ENCODE measurements at places on chromosomes 11 and 22.

DNA sequence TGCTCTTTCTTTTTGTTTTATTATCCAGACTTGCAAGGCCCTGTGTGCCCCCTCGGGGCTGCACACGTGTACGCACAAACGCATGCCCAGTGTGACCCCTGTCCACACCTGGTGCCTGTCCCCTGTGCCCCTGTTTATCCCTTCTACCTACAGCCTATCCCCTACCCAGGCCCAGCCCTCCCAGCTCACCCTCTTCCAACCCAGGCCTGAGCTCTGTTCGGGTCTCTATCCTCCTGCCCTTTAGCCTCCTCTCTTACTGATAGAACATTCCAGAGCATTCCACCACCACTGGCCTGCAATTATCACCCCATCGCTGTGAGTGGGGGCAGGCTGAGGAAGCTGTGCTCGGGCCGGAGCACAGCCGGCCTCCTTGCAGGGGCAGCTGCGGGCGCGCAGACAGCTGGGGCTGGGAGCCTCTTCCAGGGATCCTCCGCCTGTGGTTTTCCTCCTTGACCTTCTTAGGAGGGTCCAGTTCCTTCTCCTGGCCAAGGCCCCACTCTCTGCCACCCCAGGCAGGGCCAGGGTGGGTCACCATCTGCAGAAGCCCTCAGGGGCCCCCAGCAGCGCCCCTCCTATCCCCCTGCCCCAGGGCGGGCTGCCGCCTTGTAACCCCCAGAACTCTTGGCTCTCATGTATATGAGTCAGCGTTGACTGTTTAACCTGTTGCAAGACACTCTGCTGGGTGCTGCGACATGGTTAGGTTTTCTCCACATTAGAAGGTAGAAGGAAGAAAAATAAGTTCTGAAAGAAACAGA is 41.8 kb upstream of the KCNQ1OT1 start:
- no peak for DNase-seq

- DNase-seq = peak; percentile 14
These were observed 37.2 kb downstream of the MUC5B start for GRCh38 chr11:1260023-1260501.

GRCh38 chr22:20205964-20206708 is 55.3 kb upstream of the CCDC188 start:
- DNase-seq = peak; percentile 60

GRCh38 chr11:2799881-2800654 is 85.5 kb downstream of the CDKN1C start:
- DNase-seq = no peak

DNA sequence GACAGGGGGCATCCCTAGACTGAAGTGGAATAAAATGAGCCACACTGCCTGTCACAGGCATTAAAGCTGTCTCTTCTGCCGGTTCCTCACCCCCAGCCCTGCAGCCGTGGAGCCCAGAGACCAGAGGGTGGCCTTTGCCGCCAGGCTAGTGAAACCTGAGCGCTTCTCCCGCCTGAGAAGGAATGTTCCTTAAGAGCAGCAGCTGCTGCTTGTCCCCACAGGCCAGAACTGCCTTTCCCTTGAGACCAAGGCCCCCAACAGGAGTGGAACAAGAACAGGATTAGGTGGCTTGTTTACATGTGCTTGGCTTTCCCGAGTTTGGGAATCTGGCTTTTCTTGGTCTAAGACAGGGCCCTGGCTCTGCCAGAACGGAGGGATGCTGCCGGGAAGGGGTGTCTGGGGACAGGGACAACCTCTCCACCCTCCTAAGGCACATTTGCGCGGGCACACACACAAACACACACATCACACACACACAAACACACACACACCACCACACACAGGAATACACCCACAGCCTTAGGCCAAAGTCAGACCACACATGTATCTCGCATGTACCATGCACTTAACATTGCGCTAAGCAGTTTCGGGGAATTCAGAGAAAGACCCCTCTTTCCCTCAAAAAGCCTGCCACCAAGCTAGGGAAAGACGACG is 91.8 kb downstream of the FEZ1 start:
- DNase-seq = no peak

GRCh38 chr11:107263844-107264563 is 193.6 kb downstream of the CWF19L2 start:
- DNase-seq = no peak

DNA sequence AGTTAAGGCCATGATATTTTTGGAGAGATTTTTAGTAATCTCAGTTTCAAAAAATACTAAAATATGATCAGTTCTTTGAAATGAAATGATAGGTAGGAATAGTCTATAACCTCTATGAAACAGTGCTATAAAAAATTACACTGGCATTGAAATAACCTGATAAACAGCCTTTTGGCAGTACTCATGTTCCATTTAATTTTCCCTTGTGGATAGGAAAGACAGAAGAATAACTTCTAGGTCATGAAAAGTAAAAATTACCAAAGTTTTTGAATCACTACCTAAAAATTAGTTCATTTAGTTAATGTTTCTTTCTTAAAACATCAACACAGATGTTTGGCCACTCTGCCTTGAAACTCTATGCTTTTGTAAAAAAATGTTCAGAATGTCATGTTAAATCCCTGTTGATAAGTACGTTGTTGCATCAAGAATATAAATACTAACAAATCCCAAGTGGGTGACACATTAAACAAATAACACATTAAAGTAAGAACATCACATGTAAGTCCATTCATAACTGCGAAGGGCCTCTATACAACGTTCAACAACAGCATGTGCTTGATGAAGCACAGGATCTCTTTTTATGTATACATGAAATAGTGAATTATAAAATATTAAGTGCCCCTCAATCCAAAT is 290.2 kb downstream of the SWAP70 start:
- no peak for DNase-seq

DNA sequence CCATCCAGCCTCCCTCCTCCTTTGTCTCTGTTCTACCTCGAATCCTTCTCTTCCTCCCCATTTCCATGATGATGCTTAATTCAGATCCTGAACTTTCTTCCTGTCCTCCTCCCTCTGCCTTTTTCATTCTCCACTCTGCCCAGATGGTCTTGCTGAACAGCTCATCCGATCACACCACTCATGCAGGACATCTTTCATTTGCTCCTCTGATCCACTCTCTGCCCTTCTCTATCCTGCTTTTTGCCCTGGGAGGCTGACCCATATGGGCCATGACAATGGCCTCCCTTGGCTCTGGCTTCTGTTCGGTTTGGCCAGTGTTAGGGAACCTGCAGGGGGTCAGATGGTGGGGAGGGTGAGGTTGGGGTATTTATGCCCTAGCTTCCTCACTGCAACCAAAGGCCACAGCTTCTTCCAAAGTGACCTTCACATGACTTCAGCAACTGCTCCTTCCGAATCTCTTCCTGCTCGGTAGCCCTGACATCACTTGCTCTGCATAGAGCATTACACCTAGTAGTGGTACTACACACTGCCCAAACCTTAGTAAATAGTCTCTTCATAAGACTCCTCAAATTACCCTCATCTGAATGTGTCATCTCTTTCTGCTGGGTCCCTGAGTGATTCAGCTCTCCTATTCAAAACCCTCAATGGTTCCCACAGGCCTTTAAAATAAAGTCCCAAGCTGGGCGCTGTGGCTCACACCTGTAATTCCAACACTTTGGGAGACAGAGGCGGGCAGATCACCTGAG is 32.7 kb upstream of the MICAL2 start:
- DNase-seq = no peak

- DNase-seq = peak; percentile 31
These were observed 35.4 kb downstream of the MOB2 start for GRCh38 chr11:1450949-1451710.

DNA sequence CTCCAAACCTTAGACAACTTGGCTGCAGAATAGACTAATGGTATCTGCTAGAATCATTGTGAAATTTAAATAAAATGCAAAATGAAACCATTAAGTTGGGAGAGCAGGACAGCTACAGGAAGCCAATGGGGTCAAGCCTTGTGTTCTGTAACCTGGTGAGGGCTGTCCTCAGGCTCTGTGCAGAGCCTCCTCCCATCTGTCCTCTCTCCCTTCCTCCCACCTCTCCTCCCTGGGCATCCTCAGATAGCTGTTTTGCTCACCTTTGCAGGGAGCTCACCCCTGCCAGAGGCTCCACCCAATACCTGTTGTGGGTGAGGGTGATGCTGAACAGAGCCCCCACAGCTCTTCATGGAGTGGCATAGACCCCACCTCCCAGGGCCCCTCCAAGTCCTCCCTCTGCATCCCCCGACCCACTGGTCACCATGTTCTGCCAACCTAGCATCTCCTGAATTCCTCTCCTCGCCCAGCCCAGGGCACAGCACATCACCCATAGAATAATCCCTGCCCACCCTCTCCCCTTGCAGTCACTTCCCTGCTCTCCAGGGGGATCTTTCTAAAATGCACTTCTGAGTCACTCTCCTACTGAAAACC is 100.3 kb downstream of the PDE2A start:
- DNase-seq = no peak

DNA sequence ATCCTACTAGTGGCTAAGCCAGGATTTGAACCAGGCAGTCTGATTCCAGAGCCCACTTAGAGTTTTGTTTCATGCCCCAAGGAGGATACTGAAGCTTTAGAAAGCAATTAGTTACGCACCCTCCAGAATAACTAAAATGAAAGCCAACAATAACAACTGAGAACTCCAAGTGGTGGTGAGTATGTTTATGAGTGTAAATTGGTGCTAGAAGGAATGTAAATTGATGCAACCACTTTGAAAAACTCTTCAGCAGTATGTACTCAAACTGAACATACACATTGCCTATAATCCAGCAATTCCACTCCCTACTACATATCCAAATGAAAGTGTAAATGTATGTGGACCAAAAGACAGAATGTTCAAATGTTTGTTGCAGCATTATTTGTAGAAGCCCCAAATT is 6.7 kb upstream of the ARL14EP start:
- no peak for DNase-seq

GRCh38 chr11:46049325-46049897 is 71.8 kb downstream of the PHF21A start:
- DNase-seq = no peak

DNA sequence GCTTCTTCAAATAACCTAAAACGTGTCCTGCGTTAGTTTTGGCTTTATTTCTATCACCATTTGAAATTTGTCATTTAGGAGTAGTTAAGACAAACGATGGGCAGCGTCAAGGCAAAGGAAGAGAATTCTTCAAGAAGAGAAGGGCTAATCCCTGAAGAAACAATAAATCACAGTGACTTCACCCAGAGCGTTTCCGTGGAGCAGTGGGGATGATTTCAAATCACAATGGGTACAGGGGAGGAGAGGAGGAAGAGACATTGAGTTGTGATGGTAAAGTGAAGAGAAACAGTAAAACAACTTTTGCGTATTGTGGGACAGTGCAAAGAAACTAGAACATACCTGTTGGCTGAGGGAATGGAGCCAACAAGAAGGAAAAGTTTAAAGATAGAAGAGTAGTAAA is 9.7 kb downstream of the PDGFD start:
- no peak for DNase-seq

GRCh38 chr11:95279921-95280868 is 49.2 kb upstream of the SESN3 start:
- DNase-seq = no peak

Measured in RPMI8226 (cell line).